ENCODE measurements at places on chromosomes 16 and 17.

DNA sequence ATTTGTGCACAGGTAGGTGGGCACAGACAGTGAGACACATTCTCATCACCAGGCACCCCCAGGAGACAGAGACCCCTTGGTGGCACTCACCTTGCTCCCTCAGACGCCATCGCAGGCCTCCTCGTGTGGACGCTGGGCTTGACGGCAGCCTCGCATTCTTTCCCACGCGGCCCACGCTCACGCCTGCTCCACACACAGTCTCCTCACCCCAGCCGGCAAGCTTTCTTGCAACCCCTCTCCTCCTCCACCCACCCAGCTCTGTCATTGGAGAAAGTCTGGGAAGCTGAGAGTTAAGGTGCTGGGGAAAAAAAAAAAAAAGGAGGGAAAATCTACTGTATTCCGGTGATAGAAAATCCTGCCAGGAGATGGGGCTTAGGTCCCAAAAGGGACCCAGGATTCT is 14.8 kb downstream of the SGCA start:
- no peak for DNase-seq

DNA sequence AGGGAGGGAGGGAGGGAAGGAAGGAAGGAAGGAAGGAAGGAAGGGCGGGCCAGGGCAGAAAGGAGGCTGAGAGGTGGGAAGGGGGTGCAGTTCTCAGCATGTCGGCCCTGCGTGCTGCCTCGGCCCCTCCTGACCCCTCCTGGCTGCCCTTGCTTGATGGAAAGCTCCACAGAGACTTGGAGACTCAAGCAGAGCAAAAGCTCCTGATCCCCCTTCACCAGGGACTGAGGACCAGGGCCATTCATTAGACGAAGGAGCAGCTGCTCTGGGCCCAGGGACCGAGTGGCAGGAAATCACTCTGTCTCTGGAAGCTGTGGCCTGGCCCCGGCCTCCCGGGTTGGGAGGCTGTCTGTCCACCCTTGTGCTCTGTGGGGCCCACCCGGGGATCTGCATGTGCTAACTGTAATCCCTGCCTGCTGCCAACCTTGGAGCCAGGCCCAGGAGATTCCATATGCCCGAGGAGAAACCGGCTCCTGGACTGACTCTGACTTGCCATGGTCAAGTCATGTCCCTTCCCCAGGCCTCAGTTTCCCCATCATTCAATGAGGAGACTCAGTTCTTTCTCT is 27.4 kb upstream of the C1QL1 start:
- DNase-seq, result no peak

GRCh38 chr16:25023556-25023955 is 8.4 kb upstream of the ARHGAP17 start:
- no peak for DNase-seq

GRCh38 chr16:84449156-84450140 is 55.0 kb downstream of the MEAK7 start:
- no peak for DNase-seq

- no peak for DNase-seq
Observed at GRCh38 chr17:17180741-17181525, 25.2 kb downstream of the PLD6 start.

DNA sequence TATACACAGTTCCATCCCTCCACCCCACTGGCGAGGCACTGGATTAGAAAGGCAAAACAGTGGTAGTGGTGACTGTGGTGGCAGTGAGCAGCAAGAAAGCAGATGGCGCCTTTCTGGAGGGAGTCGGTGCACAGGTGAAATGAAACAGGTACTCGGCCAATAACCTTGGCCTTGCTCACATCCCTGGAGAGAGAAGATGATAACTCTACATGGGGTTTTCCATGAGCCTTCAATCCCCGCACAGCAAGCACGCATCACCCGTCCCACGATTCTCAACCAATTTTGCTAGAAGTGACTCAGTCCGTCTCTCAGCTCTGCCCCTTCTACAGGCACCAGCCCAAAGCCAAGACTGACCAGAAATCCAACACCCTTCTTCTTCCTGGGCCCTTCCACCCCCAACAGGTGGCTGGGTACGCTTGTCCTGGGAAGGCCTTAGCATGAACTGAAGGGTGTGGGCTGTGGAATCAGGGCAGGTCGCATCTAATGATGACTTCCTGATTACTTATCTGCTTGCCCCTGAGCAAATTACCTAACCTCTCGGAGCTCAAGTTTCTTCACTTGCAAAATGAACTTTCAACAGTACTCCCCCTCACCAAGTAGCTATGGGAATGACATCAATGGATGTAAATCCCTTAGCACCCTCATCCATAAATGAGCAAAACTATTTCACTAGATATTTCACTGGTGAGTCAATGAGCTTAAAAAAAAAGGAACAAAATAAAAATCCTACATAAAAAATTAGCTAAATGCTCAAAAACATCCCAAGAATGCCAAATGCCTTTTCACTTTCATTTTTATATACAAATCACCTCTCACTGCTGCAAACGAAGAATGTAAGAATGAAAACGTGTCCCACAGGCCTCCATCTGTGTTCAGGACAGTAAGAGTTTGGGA is 18.0 kb downstream of the XPO6 start:
- peak; percentile 28 for DNase-seq

DNA sequence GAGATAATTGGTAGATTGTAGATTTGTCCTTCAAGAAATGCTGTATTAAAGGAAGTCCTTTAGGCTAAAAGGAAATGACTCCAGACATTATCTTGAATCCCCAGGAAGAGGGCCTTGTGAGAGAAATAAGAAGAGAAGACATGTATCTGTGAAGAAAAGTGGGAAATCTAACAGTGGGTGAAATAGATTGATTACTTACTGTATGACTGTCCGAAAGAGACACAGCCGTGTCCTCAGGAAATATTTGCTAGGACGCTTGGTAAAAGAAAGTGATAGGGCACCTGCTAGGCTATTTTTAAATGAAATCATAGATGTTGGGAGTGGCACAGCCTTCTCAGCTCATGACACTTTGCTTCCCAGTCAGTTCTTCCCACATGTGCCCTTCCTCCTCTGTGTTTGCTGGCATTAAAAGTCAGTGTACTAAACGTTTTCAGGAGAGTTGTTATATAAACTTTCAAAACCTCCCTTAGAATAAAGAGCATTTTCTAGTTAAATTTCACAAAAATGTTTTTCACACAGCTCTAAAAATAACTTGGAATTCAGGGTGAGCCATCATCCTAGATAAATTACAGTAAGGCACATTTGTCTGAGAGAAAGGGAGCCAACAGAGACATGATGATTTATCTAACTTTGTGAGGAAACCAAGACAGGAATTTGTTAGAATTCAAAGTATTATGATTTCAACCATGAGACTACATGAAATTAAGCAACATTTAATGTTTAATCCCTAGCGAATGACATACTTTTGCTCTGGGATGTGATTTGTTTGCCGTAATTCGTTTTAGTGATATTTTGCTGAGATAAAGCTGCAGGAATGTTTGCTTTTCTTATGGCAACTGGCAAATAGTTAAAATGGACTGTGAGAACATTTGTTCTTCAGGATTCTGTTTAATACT is 35.0 kb downstream of the DHRS7B start:
- no peak for DNase-seq

DNA sequence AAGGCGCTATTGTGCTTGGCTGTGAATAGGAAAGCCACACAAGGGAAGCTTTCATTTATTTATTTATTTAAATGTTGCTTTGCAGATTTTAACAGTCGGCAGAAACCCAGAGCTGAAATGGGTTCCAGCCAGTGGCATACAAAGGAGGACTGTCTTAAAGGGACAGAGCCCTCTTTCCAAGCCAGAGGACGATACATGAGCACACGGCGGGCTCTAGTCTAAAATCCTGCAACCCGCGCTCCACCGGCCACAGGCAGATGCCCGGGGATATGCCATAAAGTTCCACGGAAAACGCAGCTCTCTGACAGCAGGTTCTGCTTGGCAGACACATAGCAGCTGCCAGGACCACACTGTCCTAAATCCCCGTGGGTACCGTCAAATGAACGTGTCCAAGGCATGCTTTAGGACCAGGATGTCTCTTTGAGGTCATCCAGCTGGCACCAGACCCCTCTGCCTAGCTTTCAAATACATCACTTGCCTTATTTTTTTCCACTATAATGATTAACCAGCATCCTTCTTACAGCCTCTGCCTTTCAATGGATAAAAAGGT is 64.6 kb downstream of the CYTH1 start:
- DNase-seq, result no peak

DNA sequence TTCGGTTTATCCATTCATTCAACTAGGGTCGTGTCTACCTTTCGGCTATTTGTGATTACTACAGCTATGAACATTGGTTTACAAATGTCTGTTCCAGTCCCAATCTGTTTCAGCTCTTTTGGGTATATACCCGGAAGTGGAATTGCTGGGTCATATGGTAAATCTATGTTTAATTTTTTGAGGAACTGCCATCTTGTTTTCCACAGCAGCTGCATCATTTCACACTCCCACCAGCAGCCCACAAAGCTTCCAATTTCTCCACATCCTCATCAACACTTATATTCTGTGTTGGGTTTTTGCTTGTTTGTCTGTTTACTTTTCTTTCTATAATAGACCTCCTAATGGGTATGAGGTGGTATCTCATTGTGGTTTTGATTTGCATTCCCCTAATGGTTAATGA is 48.7 kb upstream of the GINS3 start:
- DNase-seq, result no peak

DNA sequence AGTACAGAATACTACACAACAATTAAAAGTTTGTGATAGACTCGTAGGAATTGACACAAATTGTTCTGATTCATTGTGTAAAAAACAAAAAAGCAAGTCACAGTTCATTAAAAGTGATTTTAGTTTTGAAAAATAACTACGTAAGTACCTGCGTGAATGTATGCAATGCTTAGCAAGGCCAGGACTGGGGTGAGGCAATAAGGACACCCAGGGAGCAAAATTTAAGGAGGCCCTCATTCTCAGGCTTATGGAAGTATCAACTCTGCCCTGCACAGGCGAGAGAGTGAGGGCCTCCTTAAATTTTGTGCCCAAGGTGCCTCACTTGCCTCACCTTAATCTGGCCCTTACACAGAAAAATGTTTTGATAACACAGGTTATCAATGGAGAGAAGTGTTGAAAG is 31.4 kb downstream of the NOG start:
- no peak for DNase-seq

DNA sequence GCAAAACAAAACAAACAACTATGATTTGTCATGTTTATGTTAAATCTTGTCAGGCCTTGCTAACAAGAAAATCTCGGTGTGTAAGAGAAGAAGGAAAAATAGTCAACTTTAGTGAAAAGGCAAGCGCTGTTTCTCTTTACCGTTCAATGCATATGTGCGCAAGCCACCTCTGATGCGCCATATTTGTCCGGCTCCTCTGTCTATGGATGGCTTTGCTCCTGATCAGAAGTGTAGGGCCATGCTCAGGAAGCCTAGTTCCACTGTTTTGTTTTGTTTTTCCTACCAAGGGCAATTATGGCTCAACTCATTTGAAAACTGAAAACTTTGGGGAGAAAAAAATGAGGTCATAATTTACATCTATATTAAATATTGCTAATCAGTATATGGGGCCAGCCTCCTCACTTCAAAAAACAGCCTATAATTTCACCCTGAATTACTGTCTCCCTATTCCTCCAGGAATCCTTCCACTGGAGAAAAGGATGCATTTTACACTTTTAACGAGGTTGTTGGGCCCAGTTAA is 4.5 kb downstream of the MAF start:
- DNase-seq, result no peak

DNA sequence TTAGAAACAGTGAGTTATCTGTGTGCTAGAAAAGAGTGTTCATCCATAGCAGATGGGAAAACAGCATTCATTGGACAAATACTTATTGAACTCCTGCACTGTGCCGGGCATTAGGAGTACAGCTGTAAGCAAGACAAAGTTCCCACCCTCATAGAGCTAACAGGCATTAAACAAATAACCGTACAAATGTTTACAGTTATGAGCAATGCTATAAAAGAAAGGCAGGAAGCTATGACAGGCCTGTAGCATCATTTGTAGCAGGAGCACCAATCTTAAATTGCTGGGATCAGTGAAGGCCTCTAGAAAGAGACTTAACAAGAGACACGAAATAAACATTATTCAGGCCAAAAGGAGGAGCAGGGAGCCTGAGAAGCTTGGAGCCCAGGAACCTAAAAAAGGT is 15.6 kb downstream of the SDR42E1 start:
- DNase-seq, result no peak

- no peak for DNase-seq
Observed at GRCh38 chr17:78793415-78793814, 11.3 kb upstream of the CYTH1 start.

- no peak for DNase-seq
Observed at GRCh38 chr16:86302421-86303109, 207.8 kb upstream of the FOXF1 start.

- no peak for DNase-seq
Observed at GRCh38 chr17:75490173-75490743, 25.1 kb downstream of the CASKIN2 start.

DNA sequence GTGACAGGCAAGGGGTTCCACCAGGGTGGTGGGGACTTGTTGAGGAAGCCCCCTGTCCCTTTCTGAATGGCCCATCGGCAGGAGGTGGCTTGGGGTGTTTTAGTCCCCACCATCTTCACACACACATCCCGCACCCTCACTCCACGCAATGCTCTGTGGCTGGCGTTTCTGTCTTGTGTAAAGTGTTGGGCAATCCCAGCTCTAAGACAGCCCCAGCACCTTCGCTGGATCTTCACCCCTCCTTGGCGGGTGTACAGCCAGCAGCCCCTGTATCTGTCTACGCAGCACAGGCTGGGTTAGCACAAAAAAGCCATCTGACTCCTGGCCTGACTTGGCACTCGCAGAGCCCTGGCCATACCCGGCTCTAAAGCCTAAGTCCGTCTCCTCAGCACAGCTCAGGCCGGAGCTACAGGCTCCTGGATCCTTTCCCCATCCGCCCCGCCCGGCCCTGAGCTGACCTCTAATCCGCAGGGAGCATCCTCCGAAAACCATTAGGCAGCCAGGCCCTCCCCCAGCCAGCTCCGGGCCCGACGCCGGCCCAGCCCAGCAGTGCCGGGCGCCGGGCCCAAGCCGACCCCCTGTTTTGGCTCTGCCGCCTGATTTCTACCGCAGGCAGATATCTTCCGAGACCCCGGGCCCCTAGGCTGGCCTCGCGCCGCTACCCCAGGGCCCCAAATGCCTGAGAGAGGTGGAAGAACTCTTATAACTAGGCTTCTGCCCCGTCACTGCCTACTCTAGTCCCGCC is 42.4 kb upstream of the TAC4 start:
- DNase-seq, result no peak

DNA sequence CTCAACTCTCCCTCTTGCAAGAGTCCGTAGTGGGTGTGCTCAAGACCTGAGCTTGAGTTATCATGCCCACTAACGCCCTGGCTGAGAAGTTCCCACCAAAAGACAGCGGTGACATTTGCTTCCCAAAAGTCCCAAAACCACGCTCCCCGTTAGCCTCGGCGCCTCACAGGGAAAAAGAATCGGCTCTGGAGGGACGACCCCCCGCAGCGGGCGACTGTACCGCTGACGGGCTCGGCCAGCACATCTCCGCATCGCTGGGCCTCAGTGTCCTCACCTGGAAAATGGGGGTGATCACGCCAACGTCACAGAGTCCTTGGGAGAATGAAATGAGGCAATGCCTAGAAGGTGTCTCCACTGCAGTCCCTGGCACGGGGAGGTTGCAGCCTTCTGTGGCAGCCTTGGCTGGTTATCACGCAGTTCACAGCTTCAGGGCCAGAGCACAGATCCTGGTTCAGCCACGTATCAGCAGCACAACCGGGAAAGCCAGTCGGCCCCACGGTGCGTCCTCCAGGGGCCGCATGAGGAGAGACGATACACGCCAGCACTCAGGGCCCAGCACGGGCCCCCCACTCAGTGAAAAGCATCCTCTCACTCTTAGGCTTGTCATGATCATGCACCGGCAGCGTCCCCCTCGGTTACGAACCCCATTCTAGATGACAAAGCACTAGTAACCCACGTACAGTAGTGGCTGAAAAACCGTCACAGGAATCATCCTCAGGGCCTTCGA is 32.9 kb downstream of the NXN start:
- no peak for DNase-seq

- DNase-seq, result no peak
Observed at GRCh38 chr16:46714797-46715591, 25.5 kb downstream of the ORC6 start.
